ENCODE measurements at places on chromosomes 6 and 20. TPM values are rescaled to one million over a fixed set of nuclear protein-coding genes. Genes with fewer than 3 reads are reported as not detected.

DNA sequence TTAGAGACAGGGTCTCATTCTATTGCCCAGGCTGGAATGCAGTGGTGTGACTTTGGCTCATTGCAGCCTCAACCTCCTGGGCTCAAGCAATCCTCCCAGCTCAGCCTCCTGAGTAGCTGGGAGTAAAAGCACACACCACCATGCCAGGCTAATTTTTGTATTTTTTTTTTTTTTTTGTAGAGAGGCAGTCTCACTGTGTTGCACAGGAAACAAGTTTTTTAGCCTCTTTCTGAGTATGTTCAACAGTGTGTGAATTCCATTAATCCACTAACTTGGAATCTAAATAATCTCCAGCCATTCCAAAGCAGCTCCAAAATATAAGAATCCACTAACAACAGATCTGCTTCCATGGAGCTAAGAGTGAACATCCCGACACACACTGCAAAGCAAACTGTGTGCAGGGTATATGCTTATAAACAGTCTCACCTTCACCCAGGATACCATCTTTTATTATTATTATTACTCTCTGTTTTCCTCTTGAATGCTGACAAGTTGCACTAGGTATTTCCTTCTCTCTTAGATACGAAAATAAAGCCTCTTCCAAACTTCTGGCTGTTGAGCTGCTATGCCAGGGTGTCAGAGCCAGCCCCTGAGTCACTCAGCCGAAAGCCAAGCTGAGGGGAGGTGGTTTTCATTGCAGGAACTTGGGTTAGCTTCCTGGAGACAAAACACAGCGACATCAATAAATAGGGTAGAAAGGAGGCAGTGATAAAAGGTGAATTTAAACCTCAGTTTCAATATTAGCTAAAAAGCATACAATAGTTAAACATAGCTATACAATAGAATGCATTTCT, 264.9 kb downstream of the HIVEP2 start:
- peak; percentile 55 for DNase-seq

Gene GPRC6A
- total RNA-seq = not detected

GRCh38 chr6:149446791-149447376, 37.9 kb downstream of the ZC3H12D start:
- no peak for DNase-seq

GRCh38 chr20:33840160-33840559, 29.0 kb downstream of the CHMP4B start:
- no peak for DNase-seq

Gene WFDC12
- not detected for total RNA-seq

- no peak for DNase-seq
These were observed 157.5 kb downstream of the RALGAPA2 start for GRCh38 chr20:20554951-20555350.

DNA sequence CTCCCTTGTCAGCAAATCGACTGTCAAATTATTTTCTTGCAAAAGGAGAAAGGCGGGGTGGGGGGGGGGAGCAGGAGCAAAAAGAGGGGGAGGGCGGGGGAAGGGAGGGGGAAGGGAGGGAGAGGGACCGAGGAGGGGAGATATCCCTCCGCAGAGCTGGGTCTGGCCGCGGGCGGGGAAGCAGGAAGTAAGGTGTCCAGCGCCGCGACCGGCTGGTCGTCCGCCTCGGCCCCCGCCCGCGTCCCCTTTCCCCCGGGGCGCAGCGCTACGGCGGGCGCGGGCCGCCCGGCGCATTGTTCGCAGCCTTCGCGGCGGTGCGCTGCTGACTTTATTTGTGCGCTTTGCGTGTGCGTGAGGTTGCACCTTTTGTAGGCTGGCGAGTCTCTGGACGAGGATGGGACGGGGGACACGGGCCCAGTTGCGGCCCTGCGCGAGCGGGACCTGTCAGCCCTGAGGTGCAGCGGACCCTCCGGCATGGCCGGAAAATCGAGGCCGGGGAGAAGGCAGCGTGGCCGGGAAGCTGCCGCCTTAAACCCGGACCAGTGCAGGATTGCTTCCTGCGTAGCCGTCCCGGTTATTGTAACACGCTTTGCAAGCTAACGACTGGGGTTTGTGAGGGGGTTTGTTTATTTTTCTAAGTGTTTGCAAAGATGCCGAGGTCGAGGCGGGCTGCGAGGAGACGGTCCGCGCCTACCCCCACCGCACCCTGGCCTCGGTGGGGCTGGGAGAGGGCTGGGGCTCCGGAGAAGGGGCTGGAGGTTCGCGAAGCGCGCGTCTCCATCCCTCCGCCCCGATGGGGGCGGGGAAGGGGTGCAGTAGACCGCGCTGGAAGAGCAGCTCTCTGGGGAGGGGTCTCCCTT, 675 bp upstream of the TRERF1 start:
- DNase-seq = peak; percentile 72

Gene FYN
- total RNA-seq = 167 TPM

Gene DLL1
- 1.6 TPM for total RNA-seq

Gene BNIP5
- total RNA-seq = not detected

Gene CNR1
- total RNA-seq = 0.84 TPM

Data from astrocyte (in vitro differentiated cells and primary cell).